ENCODE measurements at places on chromosomes 16 and 17. TPM values are rescaled to one million over a fixed set of nuclear protein-coding genes. Genes with fewer than 3 reads are reported as not detected.

DNA sequence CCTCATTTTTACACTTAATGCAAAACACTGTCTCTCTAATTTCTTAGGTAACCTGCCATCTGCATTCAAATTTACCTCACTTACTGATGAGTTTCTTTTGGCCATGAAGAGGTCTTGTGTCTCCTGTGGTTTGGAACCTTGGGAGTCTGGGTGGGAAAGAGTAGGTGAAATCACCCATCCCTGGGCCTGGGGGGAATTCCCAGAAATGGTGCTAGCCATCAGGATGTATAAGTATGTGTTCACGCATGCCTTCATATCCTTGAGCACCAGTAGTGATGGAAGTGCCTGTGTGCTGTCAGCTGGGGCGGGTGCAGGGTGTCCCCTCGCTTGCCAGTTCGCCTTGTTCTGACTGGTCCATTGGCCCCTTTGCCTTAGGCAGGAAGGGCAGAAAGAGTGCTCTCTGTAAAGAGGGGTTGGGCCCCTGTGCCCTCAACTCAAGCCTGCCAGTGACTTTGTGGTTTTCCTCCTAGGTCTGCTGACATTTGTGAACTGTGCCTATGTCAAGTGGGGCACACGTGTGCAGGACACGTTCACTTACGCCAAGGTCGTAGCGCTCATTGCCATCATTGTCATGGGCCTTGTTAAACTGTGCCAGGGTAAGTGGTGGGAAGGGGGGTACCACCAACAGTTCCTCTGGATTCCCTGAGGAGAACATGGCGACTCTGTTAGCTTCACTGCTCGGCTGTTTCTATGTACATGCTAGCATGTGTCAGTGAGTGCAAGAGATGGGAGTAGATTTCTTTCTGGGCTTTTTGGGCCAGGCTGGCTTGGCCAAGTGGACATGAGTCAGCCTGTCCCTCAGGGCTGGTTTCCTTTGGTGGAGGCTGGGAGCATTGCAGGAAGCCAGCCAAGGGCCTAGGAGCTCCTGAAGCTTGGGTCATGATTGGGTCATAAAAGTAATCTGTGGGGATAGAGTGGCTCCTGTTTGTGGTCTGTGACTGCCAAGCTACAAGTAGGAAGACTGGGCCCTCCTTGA is 23.2 kb downstream of the SLC7A6OS start:
- H3K27me3 ChIP-seq = no peaks in the 10 kb centered on the region
- no peaks in the 10 kb centered on the region for H3K36me3 ChIP-seq
- no peak overlapping the region for H3K27ac ChIP-seq
- no peak for DNase-seq
- H3K4me3 ChIP-seq = no peak overlapping the region

DNA sequence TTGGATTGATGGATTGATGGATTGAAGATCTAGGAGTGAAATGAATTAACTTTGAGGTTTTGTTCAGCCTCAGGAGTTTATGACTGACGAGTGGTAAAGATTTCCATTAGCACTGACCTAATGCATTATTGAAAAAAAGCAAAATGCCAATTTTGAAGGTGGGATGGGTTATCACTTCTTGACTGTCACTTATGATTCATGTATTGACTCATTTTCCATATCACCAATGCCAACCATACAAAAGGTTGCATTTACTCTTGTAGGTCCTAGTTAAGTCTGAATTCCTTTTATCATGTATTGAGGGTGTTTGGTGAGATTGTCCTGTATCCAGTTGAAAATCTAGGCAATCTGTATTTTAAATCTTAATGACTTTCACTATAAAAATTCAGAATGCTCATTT is 57.6 kb downstream of the KNOP1 start:
- no peaks in the 10 kb centered on the region for H3K27me3 ChIP-seq
- H3K36me3 ChIP-seq = no peaks in the 10 kb centered on the region
- H3K27ac ChIP-seq = no peak overlapping the region
- no peaks in the 10 kb centered on the region for H3K4me1 ChIP-seq

DNA sequence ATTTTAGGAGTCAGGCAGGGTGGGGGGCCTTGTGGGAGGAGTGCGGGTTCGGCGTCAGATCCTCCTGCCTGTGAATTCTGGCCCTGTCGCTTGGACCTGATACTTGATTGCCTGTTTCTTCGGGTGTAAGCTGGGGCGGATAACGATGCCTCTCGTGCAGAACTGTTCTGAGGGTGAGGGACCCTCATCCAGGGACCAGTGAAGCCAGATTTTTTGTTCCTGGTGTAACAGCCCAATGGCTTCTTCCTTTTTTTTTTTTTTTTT is 1.3 kb downstream of the TBCD start:
- H3K4me1 ChIP-seq = peaks cover 4% of the 10 kb centered on the region
- DNase-seq = no peak
- no peak overlapping the region for H3K27ac ChIP-seq
- H3K36me3 ChIP-seq = no peaks in the 10 kb centered on the region
- H3K27me3 ChIP-seq = no peaks in the 10 kb centered on the region

DNA sequence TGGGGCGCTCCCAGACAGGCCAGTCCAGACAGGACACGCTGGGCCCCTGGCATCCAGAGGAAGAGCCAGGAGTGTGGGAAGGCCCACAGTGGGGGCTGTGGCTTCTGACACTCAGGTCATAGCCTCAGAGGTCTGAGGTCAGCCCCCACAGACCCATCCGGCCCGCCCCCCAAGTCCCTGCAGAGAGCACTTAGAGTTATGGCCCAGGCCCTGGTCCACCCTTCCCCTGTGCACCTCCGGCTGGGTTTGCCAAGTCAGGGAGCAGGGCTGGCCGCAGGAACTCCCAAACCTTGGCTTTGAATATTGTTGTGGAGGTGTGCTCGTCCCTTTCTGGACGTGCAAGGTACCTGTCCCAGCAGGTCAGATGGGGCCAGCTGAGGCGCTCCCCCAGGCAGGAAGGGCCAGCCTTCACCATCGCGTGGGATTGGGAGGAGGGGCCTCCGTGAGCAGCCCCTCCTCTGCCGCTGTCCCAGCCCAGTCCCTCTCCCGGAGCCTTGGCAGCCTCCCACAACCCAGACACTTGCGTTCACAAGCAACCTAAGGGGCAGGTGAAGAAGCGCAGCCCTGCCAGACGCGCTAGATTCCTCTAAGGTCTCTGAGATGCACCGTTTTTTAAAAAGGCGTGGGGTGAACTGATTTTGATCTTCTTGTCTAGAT is 74.6 kb downstream of the SOCS1 start:
- H3K27ac ChIP-seq = no peak overlapping the region
- no peak for DNase-seq
- no peaks in the 10 kb centered on the region for H3K4me1 ChIP-seq
- H3K4me3 ChIP-seq = no peak overlapping the region
- no peaks in the 10 kb centered on the region for H3K27me3 ChIP-seq

DNA sequence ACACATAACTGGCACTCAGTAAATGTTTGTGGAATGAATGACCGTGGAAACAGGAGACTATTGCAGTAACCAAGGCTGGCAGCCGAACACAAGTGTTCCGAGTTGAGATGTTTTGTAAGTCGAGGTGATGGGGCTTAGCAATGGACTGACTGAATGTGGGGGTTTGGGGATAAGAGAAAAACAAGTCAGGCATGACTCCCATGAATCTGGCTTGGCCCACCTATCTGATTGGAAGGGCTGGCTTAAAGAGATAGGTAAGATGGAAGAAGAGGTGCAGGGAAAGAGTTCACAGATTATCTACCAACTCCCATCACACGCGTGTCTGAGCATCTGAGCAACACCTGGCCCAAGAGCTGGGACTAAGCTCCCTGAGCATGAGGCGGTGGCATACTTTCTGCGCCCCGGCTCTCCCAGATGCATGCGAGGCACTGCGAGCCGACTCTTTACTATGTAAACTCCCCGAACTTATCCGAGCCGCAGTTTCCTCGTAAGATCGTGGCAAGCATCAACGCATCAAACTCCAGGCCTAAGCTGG is 539 bp downstream of the IFT20 start:
- peaks cover 8% of the 10 kb centered on the region for H3K4me1 ChIP-seq
- peak overlapping the region; percentile 79 for H3K27ac ChIP-seq
- DNase-seq = no peak

GRCh38 chr17:38571833-38572668 is 33.7 kb downstream of the SRCIN1 start:
- no peak overlapping the region for H3K4me3 ChIP-seq
- no peak for DNase-seq
- H3K4me1 ChIP-seq = no peaks in the 10 kb centered on the region
- H3K36me3 ChIP-seq = no peaks in the 10 kb centered on the region
- H3K27ac ChIP-seq = no peak overlapping the region
- peaks cover 30% of the 10 kb centered on the region for H3K27me3 ChIP-seq

GRCh38 chr17:51017270-51017669 is 103.4 kb downstream of the SPAG9 start:
- no peak for DNase-seq
- H3K27me3 ChIP-seq = no peaks in the 10 kb centered on the region
- no peak overlapping the region for H3K4me3 ChIP-seq
- no peaks in the 10 kb centered on the region for H3K4me1 ChIP-seq

The SNX20 gene
- 0.86 TPM for total RNA-seq

The DPEP2 gene
- total RNA-seq = 0.88 TPM

All from colonic mucosa (tissue), 4 donors.